ENCODE measurements at places on chromosomes 2 and 18.

DNA sequence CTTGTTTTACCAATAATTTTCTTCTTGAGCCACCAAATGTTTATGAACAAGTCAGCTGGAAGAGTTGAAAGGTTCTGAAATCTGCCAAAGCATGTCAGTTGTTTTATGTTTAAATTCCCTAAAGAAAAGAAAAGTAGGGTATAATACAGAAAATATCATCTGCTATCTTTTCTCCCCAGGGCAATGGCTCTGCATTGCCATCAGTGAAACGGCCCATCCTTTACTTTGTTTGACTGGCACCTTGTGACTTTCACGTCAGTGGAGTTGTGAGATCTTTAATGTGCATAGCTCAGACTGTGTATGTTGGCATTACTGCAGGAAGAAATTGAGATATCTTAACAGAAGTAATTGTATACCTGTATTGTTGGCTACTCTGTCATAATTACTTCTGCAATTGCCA lies 239.9 kb downstream of the THSD7B start:
- DNase-seq, result no peak

DNA sequence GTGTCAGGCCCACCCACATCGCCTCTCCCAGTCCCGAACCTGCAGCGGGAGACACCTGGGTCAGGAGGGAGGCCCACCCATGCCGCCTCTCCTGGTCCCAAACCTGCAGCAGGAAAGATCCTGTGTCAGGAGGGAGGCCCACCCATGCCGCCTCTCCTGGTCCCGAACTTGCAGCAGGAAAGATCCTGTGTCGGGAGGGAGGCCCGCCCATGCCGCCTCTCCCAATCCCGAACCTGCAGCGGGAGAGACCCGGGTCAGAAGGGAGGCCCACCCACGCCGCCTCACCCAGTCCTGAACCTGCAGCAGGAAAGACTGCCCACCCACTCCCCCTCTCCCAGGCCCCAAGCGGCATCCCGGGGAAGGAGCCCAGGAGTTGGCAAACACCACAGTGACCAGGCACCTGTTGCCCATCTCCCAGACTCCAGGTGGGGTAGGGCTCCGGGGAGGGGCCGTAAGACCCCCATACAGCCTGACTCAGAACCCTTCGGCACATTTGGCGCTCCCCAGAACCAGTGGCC lies 7.8 kb downstream of the SLC66A2 start:
- DNase-seq, result no peak

- no peak for DNase-seq
Measured at GRCh38 chr2:65788556-65788955, 356.2 kb upstream of the SPRED2 start.

DNA sequence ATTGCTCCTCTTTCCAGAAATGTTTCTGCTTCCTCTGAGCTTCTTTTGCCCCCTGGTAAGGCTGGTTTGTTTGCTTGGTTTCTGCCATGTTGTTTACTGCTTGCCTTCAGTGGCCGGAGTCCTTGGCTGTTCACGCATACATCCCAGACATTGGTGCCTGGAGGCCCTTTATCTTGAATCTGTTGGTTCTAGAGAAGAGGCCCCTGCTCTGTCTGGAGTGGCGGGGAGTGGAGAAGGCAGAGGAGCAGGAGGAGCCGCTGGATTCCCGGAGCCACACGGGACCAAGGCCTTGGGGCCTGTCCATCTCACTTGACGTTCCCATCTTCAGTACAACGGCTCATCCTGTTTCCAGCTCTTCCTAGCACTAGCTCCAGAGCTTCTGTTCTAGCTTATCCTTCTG lies 77.2 kb upstream of the PXDN start:
- no peak for DNase-seq

GRCh38 chr2:62267696-62268095 lies 71.8 kb downstream of the B3GNT2 start:
- no peak for DNase-seq

DNA sequence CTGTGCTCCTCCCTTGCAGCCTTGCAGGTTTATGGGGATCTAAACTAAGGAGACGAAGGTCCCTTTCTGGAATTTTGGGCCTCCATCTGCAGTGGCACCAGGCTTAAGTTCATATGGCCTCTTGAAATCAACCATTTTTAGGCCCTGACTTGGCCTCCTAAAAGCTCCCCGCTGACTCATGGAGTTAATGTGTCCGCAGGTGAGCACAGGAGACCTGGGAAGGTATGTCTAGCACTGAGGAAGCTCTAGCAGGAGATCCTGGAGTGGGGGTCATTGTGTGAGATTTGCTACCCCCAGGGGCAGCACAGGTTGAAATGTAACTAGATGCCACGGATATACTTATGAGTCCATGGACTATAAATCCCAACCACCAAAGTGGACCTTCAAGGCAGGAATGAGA lies 95.9 kb upstream of the CELF4 start:
- DNase-seq, result no peak

- no peak for DNase-seq
Measured at GRCh38 chr2:40367032-40367431, 84.9 kb downstream of the SLC8A1 start.

GRCh38 chr2:230124235-230124634 lies 55.5 kb upstream of the SLC16A14 start:
- DNase-seq, result no peak

DNA sequence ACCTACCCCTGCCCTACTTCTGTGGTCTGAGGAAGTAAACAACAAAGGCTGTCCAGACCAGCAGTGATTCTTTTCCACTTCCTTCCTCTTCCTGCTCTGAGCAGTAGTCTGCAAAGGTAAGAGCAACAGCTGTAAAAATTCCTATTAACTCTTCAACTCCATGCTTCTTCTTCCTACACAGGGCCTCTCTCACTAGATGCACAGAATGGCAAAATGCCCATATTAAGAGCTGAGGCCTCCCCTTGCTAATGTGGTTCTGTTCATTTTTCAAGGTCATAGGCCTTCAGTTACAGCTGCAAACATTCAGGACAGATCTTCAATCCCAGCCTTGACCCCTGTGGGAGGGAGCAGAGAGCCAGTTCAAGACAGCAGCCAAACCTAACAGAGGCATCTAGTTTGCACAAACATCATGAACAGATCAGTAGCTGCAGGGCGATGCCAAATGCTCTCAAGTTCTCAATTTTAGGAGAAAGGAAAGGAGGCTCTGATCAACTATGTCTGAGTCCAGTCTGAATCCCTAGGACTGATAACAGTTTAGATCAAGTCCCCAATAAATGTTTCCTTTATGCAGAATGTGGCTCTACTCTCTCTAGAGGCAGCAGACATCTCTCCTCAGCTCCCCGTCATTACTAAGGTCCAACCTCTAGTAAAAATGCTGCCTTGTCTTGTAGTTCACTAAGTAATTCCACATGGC lies 20.9 kb downstream of the SLC40A1 start:
- no peak for DNase-seq
